ENCODE measurements at places on chromosomes 2 and 18.

- no peak for DNase-seq
Measured at GRCh38 chr2:126825316-126825715, 73.4 kb upstream of the TEX51 start.

DNA sequence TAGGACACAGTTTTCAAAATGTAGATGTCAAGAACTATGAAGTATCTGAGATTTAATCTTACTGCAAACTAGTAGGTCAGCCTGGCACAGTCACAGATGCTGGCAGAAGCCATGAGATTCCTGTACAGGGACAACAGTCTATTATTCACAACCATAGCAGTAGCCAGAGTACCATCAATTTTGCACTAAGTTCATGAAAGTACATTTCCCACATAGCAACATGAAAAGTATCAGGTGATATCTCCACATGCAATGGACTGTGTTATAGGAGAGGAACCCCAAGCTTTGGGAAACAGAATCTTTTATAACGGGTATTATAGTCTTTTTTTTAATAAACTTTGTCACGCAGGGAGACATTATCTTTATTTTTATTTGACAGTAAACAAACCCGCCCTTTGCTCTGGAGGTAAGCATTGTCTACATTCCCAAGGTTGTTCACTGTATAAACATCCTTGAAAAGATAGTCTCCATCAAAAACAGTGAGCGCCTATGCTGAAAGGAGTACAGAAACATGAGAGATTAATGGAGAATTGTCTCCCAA lies 33.4 kb upstream of the DPP4 start:
- DNase-seq = no peak

GRCh38 chr2:57878171-57878865 lies 168.3 kb upstream of the VRK2 start:
- no peak for DNase-seq

DNA sequence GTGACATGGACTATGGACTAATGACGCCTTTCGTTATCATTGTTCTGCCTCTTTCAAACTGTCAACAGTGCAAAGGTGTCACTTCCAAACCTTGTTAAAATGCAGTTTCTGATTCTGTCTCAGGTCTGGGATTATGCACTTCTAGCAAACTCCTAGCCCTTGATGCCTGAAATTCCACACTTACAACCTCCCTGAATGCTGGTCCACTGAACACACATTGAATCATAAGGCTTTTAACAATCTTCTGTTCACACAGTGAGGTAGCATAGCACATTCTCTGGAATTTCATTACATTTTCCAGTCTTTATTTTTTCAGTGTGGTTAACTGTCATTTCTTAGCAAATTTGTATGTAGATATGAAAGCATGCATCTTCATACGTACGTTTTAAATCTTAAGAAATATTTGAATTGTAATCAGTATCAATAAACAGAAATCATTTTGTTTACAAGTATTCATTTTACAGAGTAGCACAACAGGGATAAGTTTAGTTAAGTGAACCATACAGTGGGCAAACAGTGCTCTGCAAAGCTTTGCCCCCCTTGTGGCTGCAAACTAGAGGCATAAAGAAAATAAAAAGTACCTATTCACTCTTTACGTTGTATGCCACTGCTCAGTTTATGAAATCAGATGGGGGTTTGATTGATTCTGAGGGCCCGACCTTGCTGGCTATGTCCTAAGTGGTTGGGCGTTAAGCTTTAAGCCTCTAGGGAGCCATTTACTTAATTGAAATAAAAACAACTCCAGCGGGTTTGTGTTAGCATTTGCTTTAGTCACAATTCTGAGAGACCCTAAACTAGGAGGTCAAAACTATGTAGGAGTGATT lies 250.8 kb downstream of the LRRTM1 start:
- DNase-seq = no peak

- DNase-seq = peak; percentile 42
Measured at GRCh38 chr18:58863539-58864145, 1.0 kb upstream of the ZNF532 start.

- no peak for DNase-seq
Measured at GRCh38 chr2:174328961-174329715, 5.6 kb upstream of the SP9 start.

DNA sequence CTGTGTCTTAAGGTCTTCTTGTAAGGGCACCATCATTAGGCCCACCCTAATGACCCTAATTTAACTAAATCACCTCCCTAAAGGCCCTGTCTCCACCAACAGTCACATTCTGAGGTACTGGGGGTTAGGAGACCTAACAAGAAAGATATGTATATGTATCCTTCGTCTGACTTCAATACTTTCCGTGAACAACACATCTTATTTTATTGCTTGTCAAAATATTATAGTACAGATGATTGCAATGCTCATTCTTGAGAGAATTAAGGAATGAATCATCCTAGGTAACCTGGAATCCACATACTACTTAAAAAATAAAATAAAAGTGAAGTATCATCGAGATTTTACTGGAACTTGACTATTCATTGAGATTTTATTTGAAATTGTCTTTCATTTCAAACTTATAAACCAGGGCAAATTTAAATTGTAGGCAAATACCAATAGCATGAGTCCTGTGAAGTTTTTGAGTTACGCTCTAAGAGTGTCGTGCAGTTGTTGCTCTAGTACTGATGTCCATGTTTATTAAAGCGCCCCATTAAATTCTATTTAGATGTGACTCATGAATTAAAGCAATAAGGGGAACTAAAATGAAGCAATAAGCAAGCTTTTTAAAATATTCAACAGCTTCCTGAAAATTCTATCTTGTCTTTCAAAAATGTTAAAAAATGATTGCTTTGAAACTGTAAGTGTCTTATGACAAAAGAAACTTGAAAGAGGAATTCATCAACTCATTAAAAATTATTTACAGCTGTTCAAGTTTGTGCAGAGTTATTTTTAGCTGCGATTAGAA lies 40.0 kb downstream of the CCDC102B start:
- DNase-seq = no peak

- no peak for DNase-seq
Measured at GRCh38 chr2:70613521-70613920, 59.9 kb upstream of the TGFA start.

- no peak for DNase-seq
Measured at GRCh38 chr2:44433895-44434294, 72.1 kb downstream of the CAMKMT start.

- no peak for DNase-seq
Measured at GRCh38 chr2:47617028-47617427, 165.9 kb upstream of the MSH6 start.
